ENCODE measurements at places on chromosomes 3 and 15.

DNA sequence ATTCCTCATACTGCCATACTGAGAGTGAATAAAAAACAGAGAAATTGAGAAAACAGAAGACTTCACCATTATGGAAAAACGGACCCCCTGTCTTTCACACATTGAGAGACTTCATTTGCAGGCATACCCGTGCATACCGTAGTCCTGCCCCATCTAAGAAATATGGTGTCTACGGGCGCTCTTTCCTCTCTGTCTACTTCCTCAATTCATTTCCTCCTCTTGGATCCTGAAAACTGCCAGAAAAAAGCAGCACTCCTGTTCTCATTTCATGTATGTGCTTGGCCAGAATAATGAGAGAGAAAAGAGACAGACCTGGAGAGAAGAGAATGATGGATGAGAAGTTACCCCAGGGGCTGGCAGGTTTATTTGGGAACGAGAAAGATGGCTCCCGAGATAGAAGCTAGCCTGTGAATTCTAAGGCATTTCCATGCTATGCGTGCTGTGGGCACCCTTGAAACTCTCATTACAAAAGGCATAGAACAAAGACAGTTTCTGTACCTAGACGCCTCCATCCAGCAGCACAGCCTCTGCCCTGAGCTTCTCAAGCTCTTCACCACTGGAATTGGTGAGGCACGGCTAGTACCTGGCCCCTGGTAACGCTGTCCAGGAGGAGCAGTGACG is 62.5 kb upstream of the EPHB3 start:
- no peak for DNase-seq

GRCh38 chr3:134315286-134316106 is 58.8 kb downstream of the AMOTL2 start:
- DNase-seq: no peak

DNA sequence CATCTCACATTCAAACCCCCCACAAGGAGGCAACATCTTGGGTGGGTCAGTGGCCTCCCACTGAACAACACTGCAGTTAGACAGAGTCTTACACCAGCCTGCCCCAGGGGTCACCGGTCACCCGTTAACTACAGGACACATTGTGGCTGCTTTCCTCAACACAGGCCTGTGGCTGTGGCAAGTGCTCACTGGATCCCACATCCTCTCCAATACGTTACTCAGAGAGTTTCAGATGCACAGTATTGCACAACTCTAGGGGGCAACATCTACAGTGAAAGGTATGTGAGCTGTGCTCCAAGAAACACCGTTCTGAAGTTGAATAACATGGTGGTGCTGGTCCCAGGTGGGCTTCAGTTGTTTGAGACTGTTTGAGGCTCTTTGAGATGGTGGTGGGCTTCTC is 41.0 kb downstream of the CTDSPL start:
- DNase-seq: no peak

- DNase-seq: no peak
Observed at GRCh38 chr3:124780356-124780755, 50.1 kb downstream of the UMPS start.

DNA sequence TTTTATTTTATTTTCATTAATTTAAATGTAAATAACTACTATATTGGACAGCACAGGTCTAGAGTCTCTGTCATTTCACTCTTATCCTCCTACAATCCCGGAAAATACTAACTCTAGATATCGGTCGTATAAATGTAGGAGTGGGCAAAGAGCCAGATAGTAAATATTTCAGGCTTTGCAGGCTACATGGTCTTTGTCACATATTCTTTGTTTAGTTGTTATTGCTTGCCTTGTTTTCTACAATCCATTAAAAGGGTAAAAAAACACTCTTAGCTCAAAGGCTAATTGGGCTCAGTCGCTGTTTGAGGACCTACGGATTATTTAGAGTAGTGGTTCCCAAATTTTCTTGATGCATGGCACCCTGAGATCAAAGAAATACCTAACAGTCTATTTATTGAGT is 1.7 kb downstream of the KNL1 start:
- DNase-seq: no peak

- no peak for DNase-seq
Observed at GRCh38 chr3:135868801-135869200, 96.7 kb upstream of the PPP2R3A start.

DNA sequence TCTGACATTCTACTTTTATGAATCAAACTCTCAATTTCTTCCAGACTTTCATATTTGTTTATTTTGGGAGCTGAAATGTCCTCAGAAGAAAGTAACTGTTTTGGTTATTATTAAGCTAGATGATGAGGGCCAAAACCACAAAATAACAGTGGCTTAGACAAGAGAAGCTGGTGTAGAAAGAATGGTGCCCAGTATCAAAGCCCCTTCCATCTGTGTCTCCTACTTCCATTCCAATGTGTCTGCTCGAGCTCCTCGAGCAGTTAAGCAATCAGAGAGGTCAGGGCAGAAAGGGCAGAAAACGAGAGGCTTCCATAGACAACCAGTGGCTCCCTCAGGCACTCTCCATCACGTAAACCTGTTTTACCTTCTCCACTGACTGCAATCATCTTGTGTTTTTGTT is 59.7 kb upstream of the MAGI1 start:
- no peak for DNase-seq

DNA sequence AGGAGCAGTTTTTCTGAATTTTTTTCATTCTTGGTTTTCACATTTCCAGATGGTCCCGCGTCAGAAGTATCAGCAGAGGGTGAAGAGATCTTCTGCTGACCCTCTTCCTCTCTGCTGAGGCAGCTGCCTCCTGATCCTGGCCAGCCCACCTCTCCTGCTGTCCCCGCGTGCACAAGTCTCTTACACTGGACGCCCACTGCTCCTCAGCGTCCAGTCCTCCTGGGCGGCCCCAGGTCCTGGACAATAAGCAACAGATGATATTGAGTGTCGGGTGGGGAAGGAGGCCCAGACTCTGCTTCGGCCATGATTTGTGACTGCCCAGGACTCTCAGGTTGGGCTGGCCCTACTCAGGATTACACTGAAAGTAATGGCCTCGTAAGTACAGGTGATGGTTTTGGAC is 50.1 kb downstream of the KLHL25 start:
- no peak for DNase-seq

DNA sequence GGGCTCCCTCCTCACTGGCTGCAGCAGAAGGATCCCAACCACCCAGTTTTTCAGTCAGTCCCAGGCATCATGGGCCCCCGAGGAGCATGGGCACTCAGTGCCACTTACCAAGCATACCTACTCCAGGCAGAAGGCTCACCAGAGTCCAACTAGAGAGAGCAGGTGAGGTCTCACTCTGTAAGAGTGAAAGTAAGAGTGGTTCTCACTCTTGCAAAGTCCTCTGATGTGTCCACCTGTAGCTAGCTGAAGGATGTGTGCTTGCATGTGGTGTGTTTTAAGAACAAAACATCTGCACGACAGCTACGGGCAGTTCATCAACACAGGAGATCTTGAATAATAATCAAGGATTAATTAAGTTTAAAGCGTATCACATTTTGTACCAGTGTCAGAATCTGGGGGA is 49.7 kb downstream of the CCK start:
- DNase-seq: no peak

DNA sequence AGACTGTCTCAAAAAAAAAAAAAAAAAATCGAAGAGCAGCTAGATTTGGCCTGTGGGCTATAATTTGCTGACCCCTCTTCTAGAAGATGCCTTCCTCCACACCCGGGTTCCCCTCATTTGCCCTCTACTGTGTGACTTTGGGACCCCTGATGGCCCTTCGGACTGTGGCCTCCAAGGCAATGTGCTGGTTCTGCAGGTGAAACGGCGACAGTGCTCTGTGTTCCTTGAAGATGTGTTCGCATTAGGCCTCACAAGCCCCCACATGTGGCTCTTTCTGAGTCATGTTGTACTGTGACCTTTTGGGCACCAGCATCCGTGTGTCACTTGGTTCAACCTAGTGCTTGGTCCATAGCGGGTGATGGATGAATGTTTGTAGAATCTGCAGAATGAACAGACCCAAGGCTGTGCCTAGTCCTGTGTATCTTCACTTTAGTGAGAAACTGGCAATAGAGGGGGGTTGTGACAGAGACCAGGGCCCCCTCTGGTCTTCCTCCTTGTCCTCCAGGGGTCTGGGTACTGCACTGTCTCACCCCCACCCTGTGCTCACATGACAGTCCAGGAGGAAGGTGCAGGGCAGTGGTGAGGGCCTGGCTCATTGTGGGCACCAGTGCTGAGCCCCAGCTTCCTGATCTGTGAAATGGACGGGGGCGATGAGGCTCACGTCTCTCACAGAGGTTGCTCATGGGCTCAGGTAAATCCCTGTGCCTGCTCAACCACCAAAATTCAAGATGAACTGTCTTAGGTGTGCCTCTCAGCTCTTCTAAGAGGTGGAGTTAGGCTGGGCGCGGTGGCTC is 22.7 kb downstream of the GOLGA6L2 start:
- no peak for DNase-seq

DNA sequence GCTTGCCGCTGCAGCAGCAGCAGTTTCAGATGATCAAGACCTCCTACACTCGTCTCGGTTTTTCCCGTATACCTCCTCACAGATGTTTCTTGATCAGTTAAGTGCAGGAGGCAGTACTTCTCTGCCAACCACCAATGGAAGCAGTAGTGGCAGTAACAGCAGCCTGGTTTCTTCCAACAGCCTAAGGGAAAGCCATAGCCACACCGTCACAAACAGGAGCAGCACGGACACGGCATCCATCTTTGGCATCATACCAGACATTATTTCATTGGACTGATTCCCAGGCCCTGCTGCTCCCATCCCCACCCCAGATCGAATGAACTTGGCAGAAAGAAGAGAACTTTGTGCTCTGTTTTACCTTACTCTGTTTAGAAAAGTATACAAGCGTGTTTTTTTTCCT is 17.6 kb downstream of the CALML4 start:
- no peak for DNase-seq

GRCh38 chr3:65837604-65838003 is 201.1 kb downstream of the MAGI1 start:
- DNase-seq: no peak

- no peak for DNase-seq
Observed at GRCh38 chr15:31522028-31522427, 195.4 kb downstream of the KLF13 start.

- no peak for DNase-seq
Observed at GRCh38 chr3:153903430-153903829, 217.8 kb upstream of the ARHGEF26 start.

DNA sequence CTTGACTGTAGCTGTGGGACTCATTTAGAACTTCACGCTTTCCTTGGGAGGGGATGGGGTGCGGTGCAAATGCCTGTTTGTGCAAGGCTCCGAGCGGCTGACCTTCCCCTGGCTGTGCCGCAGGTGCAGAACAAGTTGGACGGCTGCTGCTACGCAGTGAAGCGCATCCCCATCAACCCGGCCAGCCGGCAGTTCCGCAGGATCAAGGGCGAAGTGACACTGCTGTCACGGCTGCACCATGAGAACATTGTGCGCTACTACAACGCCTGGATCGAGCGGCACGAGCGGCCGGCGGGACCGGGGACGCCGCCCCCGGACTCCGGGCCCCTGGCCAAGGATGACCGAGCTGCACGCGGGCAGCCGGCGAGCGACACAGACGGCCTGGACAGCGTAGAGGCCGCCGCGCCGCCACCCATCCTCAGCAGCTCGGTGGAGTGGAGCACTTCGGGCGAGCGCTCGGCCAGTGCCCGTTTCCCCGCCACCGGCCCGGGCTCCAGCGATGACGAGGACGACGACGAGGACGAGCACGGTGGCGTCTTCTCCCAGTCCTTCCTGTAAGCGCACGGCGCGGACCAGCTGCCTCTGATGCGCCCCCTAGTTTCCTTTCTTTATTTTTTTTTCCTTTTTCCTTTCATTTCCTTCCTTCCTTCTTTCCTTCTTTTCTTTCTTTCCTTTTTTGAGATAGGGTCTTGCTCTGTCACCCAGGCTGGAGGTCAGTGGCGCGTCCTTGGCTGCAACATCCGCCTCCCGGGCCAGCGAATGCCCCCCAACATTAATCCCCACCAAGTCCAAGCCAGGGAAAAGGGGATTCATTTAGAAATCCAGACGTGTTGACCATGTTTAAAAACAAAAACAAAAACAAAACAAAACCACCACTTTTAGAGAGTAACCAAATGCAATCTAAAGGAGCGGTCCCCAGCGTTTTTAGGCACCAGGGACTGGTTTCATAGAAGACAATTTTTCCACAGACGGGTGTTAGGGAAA is 42.7 kb downstream of the EIF2AK4 start:
- no peak for DNase-seq

- DNase-seq: no peak
Observed at GRCh38 chr3:175940243-175940642, 1081.1 kb downstream of the NAALADL2 start.

GRCh38 chr3:191298846-191299245 is 30.3 kb upstream of the CCDC50 start:
- DNase-seq: no peak

GRCh38 chr15:35126236-35126635 is 41.1 kb upstream of the NANOGP8 start:
- DNase-seq: no peak

DNA sequence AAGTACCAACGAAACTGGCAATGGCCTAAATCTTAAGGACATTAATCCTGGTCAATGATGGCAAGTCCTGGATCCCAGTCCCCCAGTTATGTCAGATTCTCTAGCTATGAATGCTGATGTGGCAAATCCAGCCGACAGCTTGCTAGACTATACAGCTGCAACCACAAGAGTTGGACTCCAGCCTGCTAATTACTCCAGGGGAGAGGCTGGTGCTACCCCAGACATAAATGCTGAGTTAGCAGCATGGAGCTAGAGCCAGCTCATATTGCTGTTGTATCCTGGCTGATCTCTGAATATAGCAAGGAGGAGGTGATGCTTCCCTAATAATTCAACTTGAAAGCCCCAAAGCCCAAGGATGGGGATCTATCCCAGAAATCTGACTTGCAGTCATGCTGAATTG is 207.1 kb downstream of the LRRN1 start:
- DNase-seq: no peak

DNA sequence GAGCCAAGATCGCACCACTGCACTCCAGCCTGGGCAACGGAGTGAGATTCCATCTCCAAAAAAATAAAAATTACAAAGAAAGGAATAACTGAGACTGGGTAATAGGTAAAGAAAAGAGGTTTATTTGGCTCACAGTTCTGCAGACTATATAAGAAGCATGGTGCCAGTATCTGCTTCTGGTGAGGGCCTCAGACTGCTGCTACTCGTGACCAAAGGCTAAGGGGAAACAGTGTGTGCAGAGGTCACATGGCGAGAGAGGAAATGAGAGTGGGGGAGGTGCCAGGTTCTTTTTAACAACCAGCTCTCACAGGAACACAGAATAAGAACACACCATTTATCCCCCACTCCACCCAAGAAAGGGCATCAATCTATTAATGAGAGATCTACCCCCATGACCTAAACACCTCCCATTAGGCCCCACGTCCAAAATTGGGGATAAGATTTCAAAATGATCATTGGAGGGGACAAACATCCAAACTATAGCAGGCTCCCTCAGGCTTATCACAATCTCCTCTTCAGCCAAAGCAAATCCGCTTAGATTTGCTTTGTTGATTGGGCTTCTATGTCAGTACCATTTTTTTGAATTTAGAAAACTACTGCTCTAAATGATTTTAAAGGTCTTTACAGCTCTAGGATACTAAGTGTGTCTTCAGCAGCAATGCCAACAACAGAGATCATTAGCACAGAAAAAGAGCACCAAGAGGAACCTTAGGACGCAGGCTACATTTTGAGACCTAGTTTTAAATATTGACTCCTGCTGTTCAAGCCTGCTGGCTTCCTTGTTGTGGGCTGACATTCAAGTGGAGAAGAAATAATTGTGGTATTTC is 84.2 kb upstream of the TBL1XR1 start:
- DNase-seq: peak; percentile 13

GRCh38 chr15:93413745-93414144 is 324.7 kb upstream of the RGMA start:
- no peak for DNase-seq

- no peak for DNase-seq
Observed at GRCh38 chr3:143736205-143736997, 111.9 kb downstream of the SLC9A9 start.

GRCh38 chr3:4052706-4053105 is 250.5 kb upstream of the SETMAR start:
- DNase-seq: no peak

Data from activated naive CD8-positive, alpha-beta T cell treated with anti-CD3 and anti-CD28 coated beads, Interleukin-2, amount 50 U/mL, for 24 hours (primary cell).